Activated CD8-positive, alpha-beta memory T cell treated with anti-CD3 and anti-CD28 coated beads, Interleukin-2, amount 10 ng/mL, durations not matched to agents 7 days and 5 days (primary cell): ENCODE measurements at places on chromosomes 7 and 10.

GRCh38 chr10:99304862-99305229, 24.3 kb upstream of the CNNM1 start:
- DNase-seq: no peak

DNA sequence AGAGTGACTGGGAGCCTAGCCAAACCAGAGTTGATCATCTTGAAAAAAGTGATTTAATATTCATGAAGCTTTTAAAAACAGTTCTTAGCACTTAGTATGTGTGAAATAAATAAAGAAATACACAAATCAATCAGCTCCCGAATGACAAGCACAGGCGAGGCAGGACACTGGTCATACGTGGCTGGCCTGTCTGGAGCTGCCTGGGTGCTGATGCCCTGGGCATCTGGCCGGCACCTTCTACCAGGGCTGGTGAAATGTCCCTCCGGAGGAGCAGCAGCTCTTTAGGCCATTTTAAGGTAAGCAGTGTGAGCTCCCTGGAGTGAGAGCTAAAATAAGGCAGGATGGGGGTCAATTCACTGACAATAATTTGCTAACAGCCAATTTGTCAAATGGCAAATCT, 23.7 kb downstream of the IL15RA start:
- DNase-seq: no peak

GRCh38 chr10:88521791-88522190, 61.3 kb downstream of the RNLS start:
- DNase-seq: no peak

DNA sequence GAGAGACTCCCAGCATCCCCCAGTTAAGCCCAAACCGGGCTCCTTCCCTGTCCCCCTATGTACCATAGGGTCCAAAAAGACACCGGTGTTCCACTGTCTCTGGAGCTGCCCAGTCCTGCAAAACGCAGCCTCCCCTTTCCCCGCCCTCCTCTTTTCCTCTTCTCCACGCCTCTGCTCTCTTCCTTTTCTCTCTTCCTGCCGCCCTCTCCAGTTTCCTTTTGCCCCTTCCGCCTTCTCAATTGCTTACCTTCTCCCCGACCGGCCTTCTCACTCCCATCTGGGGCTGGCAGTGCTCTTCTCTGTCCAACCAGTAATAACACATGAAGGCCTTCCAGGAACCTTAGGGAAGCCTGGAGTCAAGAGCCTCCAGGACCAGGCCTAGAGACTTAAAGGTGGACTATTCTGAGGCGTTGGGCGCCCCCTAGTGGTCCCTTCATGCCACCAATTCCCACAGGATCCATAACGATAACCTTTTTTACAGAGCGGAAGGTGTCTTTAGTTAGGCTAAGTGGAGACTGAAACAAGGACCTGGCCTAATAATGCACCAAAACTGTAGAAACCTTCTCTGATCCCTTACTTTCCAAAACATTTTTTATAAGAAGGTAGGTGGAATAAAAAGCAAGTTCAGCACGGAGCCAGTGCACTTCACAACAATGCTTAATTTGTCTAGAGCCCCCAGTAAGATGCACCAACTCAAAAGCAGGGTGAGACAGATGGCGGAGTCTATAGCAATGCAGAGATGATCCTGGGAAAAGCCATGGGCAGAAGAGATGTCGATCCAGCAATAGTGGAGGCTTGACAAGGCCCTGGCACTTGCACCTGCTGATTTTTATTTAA, 27.2 kb upstream of the MSRB2 start:
- peak; percentile 66 for DNase-seq
